ENCODE measurements at places on chromosomes 2 and 18.

- no peak for DNase-seq
Observed at GRCh38 chr2:152950126-152950525, 231.7 kb downstream of the ARL6IP6 start.

DNA sequence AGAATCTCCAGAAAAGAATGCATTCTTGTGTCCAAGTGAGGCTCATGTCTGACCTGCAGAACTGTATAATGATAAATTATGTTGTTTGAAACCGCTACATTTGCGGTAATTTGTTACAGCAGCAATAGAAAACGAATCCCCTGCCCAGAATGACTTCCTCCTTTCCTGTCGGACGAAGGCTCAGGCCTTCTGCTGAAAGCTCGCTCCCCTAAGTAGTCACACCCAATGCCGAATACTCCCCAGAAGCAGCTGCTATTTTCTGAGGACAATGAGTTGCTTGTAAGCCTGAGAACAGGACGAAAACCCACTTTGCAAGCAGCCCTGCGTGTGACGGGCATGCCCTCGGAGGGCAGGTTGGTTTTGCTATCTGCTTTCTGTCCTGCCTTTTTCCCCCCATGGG is 27.7 kb upstream of the PTPN4 start:
- DNase-seq, result no peak

DNA sequence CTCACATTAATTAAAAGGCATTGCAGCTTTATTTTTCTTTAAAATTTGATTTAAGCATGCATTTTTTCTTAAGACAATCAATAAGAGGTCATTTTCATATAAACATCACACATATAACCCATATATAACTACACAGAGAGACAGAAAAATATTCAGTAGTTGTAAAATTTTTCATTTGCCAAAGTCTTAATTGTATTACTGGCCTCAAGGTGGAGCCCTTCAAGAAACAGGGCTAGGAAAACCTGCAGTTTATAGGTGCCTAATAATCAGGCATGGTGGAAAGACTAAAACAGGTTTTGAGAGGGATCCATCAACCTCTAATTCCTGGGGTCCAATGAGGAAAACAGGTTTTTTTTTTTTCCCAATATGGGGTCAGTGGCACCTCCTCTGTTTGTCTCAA is 71.3 kb upstream of the ZNF804A start:
- DNase-seq, result no peak

DNA sequence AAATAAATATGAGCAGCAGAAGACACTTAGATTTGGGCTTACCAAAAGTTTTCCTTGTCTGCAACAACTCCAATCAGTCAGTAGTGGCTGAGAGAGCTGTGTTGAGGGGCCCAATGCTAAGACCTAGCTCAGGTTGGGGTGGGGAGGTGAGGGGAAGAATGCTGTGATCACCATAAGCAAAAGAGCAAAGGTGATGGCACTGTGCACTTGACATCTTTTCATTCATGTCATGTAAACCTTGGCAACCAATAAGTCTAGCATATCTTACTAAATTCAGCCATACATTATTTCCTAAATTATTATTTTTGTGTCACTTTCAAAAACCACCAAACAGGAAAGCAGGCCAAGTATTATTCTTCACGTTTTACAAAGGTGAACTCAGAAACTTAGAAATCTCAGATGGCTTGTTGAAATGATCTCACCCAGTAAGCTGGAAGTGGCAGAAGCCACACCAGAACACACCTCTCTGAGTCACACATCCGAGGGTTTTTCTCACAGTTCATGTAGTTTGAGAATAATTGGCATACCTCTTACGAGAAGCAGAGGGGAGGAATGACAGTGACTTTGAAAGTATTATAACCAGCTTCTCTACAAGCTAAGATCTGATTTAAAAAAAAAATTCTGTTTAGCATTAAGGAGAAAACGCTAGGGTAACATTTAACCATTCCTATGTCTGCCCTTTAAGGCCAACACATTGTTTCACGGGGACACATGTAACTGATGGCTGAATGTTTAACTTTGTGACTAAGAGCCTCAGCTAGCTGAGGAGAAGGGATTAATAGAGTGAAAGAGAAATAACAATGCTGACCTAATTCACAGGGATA is 43.3 kb upstream of the SETBP1 start:
- no peak for DNase-seq

GRCh38 chr2:149192427-149192826 is 138.0 kb upstream of the LYPD6 start:
- no peak for DNase-seq

DNA sequence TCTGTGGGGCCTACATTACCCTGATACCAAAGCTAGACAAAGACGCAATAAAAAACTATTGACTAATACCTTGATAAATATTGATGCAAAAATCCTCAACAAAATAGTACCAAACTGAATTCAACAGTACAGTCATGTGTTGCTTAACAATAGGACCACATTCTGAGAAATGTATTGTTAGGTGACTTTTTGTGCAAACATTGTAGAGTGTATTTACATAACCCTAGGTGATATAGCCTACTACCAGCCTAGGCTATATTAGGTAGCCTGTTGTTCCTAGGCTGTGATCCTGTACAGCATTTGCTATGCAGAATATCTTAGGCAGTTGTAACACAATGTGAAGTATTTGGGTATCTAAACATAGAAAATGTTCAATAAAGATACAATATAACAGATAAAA is 36.7 kb downstream of the CCDC138 start:
- DNase-seq, result no peak

GRCh38 chr18:9869715-9870430 is 15.9 kb upstream of the TXNDC2 start:
- DNase-seq, result no peak

DNA sequence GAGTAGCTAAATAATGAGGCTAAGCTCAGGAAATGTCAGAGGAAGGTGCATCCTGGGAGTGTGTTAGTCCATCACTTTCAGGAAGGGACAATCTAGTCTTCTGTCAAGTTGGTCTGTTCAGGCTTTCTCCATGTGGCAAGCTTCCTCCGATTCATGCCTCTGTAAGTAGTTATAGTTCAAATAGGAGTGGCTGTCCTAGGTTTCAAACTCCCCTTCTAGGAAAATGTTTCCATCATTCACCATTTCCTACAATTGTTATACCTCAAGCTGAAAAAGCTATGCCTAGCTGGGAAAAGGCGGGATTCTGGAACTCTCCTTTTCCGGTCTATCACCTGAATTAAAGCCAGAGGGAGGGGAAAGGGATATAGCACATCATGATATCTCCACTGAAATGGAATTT is 287.7 kb upstream of the ZSWIM2 start:
- DNase-seq, result no peak

GRCh38 chr2:216114382-216114713 is 5.2 kb downstream of the XRCC5 start:
- DNase-seq, result no peak

DNA sequence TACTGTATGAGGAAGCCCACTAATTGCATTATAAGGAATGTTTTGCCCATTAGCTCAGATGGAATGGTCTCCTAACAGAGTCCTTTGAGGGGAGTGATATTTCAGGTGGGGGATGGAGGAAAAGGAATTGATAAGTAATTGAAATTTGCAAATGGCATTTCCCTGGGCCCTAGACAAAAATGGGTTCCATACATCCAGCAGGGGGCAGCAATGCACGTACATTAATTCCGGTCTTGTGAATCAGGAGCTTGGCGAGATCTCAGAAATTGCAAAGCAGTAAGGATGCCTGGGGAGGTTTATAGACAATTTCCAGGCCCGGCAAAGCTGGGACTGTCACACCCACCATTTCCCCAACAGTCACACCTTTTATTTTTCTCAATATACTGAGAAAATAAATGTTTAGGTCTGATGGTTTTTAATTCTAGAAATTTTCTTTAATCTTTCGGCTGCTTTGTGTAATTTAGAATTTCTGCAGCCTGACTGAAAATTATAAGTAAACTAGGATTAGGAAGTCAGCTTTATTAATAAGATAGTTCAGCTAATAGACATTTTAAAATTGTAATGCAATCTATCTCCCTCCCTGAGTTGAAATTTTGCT is 122.8 kb downstream of the LYPD1 start:
- DNase-seq, result peak; percentile 6

DNA sequence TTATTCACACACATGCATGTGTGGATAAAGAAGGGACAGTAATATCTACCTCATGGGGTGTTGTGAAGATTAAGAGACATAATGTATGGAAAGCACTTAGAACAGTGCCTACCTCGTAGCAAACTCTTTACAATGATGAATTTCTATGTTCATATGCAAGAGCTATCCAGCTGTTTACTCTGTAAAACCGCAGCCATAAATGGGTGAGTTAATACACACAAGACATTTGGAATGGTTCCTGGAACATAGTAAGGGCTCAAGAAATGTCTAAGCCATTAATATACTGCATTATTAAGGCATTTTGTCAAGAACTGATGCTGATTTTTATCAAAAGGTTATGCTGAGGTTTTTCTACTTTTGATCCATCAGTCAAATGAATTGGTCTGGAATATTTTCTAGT is 1076.2 kb downstream of the TSN start:
- DNase-seq, result no peak

- DNase-seq, result no peak
Observed at GRCh38 chr2:201932511-201932910, 101.1 kb upstream of the FZD7 start.

- DNase-seq, result no peak
Observed at GRCh38 chr2:174334781-174335251, at the start of gene SP9. TSS of gene SP9 (plus strand) at chr2:174334954. CDS start at chr2:174335093, 139 bp downstream.

GRCh38 chr2:25441353-25441752 is 99.6 kb upstream of the DNMT3A start:
- no peak for DNase-seq

- DNase-seq, result no peak
Observed at GRCh38 chr18:27695503-27695902, 481.4 kb downstream of the CDH2 start.

GRCh38 chr2:237388036-237388435 is 25.9 kb downstream of the COL6A3 start:
- no peak for DNase-seq

- no peak for DNase-seq
Observed at GRCh38 chr2:86078774-86079545, 26.7 kb downstream of the POLR1A start.

DNA sequence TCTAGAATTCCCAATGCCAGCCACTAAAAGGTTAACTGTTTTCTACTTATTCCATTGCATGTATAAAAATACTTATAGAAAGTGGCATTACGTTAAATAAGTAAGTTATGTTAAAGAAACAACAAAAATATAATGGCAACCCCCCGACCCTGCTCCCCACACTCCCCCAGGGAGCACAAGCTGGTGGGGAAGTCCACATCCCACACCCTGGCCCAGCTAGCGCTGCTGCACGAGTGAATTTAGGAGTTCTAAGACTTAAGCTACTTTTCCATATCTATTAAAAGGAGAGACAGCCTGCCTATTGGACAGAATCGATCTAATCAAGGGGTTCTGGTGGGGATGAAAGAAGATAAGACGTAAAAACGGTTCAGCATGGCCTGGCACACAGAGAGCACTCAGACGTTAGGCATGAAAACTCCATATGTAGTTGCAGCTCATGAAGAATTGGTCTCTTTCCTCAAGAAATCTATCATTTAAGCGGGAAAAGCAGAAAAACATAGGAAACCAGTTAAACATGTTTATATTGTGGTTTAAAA is 16.6 kb downstream of the HJURP start:
- no peak for DNase-seq

DNA sequence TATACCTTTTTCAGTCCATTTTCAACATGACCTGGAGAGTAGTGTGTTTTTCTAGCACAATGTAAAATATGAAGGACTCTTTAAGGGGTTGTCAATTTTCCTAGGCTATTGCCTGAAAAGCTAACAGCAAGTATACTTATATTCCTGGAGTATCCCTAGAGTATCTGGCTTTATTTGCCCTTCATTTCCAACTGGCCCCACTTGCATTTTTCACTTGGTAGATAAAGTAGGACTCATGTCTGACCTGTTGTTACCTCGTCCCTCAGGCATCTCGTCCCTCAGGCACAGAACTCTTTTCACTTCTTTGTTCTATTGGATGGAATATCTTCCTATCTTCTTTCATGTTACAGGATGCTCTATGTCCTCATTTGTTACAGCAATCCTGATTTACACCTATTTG is 69.2 kb downstream of the SPAG16 start:
- no peak for DNase-seq

DNA sequence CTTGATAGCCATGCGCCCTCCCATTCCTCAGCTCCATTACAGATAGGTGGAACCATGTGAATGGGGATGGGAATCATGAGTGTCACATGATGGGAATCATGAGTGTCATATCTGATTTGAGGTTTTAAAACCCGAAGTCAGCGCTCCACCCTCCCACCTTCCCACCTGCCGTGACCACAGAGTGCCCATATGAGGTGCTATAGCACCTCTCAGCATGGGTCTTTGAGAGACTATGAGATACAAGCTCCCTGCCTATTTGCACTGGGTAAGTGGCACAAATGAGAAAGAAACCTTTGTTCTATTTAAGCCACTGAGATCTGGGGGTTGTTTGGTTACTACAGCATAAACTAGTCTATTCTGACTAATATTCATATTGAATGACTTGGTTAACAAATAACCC is 78.5 kb upstream of the PTPRM start:
- no peak for DNase-seq

DNA sequence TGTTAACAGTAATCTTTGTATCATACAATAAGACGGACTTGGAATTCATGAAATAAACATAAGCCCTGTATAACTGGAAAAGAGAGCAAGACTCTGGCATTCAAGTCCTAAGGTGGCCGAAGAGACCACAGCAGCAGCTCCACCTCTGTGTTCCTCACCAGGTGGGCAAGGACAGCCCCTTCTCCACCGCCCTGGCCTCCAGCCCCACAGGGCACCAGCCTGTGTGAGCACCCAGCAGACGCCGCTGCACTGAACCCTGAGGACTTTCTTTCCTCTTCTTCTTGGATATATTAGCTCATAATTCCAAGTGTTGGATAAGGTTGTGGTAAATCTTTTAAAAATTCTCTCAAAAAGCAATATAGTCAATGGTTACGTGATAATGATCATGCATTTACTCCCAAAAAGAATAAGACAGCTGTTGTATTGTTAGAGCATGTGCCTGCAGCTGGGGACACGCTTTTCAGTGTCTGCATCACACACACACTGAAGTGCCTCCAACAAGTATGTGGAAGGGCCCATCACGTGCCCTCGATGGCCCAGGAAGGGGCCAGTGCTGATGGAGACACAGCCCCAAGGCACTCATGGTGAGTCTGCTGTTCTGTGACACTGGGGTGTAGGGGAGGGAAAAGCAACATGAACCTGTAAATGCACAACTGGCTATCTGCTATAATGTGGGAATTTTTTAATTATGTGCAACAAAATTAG is 26.8 kb downstream of the FAM178B start:
- no peak for DNase-seq
